Heart right ventricle (tissue), 16 donors: ENCODE measurements at places on chromosomes 11 and 22. TPM values are rescaled to one million over a fixed set of nuclear protein-coding genes. Genes with fewer than 3 reads are reported as not detected.

The FOLR1 gene
- not detected for total RNA-seq

The PDGFB gene
- 17.5 TPM for total RNA-seq

The OR5A1 gene
- not detected for total RNA-seq

DNA sequence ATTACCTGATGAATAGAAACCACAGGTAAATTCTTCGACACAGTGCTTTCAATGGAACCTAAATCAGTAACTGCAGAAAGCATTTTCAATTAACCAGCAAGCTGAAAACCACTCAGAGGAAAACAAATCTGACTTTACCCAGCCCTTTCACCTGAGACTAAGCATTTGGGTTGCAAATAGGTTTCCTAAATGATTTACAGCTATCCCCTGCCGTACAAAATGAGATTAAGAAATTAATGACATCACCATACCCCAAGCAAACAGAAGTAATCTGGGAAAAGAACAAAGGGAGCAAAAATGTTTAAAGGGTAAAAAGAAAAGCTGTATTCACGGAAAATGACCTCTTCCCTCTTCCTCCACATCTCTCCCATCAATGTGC lies 584 bp downstream of the NOX4 start:
- H3K4me1 ChIP-seq, result no peaks in the 10 kb centered on the region
- H3K27me3 ChIP-seq, result no peaks in the 10 kb centered on the region
- H3K36me3 ChIP-seq, result no peaks in the 10 kb centered on the region

GRCh38 chr11:129364143-129364654 lies 11.4 kb upstream of the BARX2 start:
- no peak overlapping the region for H3K4me3 ChIP-seq
- no peaks in the 10 kb centered on the region for H3K36me3 ChIP-seq
- H3K4me1 ChIP-seq, result peaks cover 6% of the 10 kb centered on the region
- no peak overlapping the region for H3K27ac ChIP-seq

DNA sequence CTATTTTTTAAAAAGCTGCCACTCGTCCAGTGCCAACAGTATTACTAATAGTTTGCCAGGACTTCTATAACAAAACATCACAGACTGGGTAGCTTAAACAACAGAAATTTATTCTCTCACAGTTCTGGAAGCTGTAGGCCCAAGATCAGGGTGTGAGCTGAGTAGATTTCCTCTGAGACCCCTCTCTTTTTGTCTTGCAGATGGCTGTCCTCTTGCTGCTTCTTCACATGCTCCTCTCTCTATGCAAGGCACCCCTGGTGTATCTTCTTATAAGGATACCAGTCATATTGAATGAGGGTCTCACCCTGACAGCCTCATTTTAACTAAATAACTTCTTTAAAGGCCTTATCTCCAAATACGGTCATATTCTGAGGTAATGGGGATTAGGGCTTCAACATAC lies 390.9 kb downstream of the DLG2 start:
- H3K4me1 ChIP-seq, result no peaks in the 10 kb centered on the region
- H3K4me3 ChIP-seq, result no peak overlapping the region
- H3K27ac ChIP-seq, result no peak overlapping the region
